ENCODE measurements at places on chromosomes 12 and 14.

- DNase-seq: no peak
Measured at GRCh38 chr14:79510659-79511058, 700.6 kb downstream of the DIO2 start.

DNA sequence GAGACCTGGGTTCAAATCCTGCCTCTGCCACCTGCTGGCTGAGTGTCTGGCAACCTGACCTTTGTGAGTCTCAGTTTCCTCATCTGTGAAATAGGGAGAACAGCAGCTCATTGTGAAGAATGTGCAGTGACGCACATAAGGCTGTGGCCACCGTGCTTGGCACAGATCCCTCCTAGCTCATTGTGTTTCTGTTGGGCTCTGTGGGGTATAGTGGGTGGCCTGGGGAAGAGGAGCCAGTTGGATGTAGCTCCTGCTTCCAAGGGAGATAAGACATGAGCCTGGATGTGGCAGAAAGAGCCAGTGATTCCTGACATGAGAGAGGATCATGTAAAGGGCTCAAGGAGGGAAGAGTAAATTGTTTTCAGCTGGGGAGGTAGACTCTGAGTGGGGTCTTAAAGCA, 120.0 kb downstream of the ESRRB start:
- DNase-seq: no peak

- DNase-seq: no peak
Measured at GRCh38 chr12:111556676-111557075, 42.4 kb downstream of the ATXN2 start.

DNA sequence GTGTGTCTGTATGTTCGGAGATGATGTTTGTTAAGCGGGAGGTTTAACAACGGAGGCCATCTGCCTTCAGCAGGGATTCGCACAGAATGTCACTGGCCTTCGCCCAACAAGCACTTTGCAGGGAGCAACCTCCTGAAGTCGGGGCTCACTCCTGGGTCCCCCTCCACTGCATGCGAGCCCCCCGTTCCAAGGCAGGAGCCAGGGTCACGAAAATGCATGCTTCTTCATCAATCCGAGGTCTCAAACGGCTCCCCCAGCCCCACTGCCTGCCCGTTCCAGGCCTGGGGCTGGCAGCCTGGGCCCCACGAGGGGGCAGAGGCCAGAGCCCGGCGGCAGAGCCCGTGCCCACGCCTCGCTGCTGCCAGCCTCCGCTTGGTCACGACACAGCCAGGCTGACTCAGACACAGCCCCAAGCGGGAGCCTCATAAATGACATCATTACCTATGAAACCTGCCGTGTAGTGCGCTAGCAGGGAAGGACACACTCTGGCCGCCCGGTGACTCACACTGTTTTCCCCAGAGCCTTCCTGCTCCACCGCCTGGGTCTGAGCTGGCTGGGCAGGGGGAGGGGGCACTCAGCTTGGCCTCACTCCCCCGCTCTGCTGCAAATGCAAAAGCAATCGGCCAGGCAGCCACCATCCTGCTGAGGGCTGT, 169.5 kb upstream of the RTL1 start:
- no peak for DNase-seq

GRCh38 chr14:106820119-106820518, 1293.7 kb downstream of the TMEM121 start:
- DNase-seq: no peak

DNA sequence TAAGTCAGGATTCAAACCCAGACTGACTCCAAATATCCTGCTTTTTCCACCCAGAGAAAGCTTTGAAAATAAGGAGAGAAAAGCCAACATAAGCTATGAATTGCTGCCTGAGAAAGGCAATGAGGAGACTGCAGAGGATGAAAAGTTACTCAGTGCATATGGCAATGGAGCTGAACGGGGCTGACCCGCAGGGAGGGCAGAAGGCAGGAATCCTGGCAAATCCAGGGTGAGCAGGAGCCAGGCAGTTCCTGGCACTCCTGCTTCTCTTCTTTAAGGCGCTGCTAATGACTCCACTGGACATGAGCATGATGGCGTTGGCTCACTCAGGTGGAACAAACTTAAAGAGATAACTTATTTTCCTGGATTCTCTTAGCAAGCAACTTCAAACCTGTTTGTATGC, 95.2 kb upstream of the TMCC3 start:
- no peak for DNase-seq

DNA sequence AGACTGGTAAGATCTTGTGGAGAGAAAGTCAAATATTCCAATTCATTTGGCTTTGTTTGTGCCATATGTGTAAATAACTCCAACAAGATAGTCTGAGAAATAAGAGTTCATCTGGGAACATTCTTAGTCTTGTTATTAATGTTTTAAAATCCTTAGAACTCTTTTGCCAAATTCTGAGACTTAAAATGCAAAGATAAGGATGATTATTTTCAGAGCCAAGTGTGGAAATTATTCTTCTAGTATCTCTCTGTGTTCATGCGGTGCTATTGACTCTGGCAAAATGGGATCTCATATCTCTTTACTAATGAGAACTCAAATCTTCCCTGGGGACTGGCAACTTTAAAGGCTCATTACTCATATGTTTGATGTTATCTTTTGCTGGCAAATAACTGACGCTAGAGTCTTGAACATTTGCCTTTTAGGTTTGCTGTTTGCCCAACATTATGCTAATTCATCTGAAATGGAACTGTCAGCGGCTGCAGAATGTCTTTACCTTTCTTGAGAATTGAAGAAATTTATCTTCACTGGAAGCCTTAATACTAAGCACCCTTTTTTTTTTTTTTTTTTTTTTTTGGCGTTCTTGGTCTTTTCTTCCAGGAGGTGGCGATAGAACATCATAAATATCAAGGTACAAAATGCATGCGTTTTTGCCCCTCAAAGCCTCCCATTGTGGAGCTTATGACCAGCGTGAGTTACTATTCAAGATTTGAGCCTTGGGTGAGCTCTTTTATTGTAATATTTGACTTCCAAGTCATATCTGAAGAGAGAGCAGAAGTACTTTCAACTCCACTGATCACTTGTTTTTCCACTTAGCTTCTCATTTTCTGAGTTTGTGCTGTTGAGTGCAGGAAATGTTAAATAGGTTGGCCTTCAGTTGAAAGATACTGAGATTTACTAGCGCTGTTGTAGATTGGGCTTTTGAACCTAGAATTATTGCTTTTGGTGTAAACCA, 86.5 kb downstream of the CAND1 start:
- no peak for DNase-seq

GRCh38 chr12:54040148-54040494, 7.3 kb downstream of the HOXC5 start:
- DNase-seq: no peak

- DNase-seq: no peak
Measured at GRCh38 chr12:59240048-59240447, 319.7 kb upstream of the LRIG3 start.

DNA sequence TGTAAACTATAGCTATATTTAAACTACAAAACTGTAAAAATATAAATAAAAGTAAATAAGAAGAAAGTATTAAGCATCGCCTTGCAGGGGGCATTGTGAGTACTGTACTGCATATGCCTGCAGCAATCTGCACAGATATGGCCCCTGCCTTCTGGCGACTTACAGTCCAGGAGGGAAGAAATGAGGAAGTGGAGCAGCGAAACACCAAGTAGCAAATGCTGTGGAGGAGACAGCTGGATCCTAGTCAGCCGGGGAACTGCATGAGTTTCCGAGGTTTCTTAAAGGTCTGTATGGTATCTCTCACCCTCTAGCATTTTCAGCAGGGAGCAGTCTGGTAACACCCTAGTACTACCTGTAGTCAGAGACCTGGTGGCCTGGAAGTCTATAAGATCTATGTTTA, 256.9 kb downstream of the CACNA1C start:
- no peak for DNase-seq

DNA sequence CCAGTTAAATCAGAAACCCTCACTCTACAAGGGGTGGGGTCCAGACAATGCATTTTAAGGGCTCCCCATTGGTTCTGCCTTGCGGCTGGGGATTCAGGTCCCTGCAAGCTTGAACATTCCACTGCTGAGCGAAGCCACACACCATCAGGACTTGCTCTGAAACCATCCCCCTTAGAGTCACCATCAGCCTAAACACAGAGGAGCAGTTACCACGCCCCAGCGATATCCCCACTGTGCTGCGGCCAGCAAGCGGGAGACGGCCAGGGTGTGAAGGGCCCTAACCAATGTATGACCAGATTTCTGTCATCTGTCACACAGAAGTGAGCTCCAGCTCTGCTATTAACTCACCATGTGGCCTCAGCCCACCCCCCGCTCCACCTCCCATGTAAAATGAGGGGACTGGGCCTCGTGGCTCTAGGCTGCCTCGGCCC, 29.7 kb downstream of the CCDC88C start:
- DNase-seq: no peak

DNA sequence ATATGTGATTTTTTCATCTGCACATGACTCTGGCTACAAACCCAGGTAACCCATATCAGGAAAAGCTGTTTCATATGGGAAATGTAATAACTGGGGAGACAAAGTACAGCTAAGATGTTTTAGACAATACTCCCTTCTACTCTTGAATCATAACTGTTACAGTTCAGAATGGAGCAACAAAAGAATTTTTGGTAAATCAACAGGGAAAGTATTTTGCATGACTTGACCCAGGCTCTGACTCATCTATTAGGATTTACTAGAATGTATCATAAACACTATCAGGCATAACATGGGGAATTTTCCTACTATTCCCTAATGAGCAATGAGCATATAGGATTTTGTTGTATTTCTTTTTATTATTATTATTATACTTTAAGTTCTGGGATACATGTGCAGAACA, 553.0 kb downstream of the SLC16A7 start:
- DNase-seq: no peak

GRCh38 chr12:117507548-117507947, 146.1 kb upstream of the NOS1 start:
- DNase-seq: no peak

GRCh38 chr12:22615963-22616501, 8.9 kb upstream of the ETNK1 start:
- no peak for DNase-seq

- DNase-seq: no peak
Measured at GRCh38 chr12:1083151-1083888, 92.3 kb downstream of the ERC1 start.

GRCh38 chr12:124609041-124609989, 41.9 kb upstream of the NCOR2 start:
- peak; percentile 38 for DNase-seq

- DNase-seq: no peak
Measured at GRCh38 chr12:107955966-107956643, 173.0 kb upstream of the WSCD2 start.

GRCh38 chr12:108572166-108572790, 9.9 kb downstream of the ISCU start:
- DNase-seq: no peak

DNA sequence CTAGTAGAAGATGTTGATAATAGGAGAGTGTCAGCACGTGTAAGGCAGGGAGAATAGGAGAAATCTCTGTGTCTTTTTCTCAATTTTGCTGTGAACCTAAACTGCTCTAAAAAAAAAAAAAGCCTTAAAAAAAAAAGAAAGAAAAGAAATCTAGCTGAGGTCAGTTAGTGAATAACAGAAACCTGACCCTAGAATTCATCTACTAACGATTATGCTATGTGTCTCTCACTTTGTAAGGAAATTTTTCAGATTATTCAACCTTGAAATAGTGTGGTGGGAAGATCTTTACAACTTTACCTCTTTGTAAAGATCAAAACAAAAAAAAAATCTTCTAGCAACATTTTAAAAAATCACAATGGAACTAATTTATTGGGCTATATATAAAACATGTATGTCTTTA, 995.7 kb downstream of the GALC start:
- DNase-seq: no peak

- no peak for DNase-seq
Measured at GRCh38 chr12:80381121-80381520, 62.9 kb upstream of the PTPRQ start.

GRCh38 chr12:59182191-59182590, 261.9 kb upstream of the LRIG3 start:
- DNase-seq: no peak

DNA sequence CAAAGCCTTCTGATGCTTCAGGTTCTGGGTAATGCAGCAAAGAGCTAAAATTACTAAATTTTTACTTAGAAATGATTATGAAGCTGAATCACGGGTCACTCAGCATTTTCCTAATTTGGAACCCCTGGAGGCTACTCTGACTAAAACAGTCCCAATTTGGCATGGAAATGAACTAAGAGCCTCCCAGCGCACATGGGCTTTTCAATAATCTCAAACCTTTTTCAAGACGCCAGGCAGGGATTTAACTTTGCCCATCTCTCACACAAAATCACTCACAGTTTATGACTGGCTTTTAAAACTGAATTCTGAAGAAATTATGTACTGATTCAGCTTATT, 68.3 kb downstream of the LLPH start:
- DNase-seq: no peak

- DNase-seq: peak; percentile 5
Measured at GRCh38 chr12:6277982-6278438, 32.5 kb upstream of the PLEKHG6 start.

GRCh38 chr12:67594888-67595287, 53.7 kb upstream of the DYRK2 start:
- no peak for DNase-seq

DNA sequence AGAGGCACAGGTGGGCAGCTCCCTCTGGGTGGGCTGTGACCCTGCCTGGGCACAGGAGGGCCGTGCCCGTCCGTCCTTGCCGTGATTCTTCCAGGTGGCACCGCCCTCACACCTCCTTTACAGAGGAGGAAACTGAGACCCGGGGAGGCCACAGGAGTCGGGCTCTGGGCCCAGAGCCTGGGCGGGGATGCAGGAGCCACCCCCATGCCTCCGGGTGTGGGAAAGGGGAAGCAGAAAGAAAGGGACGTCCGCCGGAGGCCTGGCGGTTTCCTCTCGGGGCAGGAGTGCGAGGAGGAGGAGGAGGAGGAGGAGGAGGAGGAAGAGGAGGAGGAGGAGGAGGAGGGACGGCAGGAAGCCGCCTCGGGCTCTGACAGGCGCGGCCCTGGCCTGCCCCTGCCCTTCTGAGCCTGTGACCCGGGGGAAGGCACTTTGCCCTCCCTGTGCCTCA, 23.0 kb downstream of the SH2B3 start:
- no peak for DNase-seq

DNA sequence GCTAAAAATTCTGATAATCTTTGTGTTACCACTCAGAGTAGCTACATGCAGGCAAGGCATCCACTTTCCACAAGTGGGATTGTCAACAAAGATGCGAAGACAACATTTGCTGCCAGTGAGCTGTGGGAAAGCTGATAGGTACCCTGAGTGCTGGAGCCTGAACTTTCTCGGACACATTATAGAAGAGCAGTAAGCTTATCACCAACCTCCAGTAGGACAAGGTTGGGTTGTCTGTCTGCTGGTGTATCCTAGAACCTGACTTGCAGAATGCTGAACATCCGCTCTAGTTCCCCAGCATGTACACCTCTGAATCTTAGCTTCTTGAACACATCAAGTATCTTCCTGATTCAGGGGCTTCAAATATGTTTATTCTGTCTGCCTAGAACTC, 103.8 kb upstream of the PPM1H start:
- DNase-seq: no peak

All from stimulated activated CD8-positive, alpha-beta memory T cell treated with anti-CD3 and anti-CD28 coated beads, Interleukin-7, amount 100 ng/mL, for 24 hours (primary cell).